ENCODE measurements at places on chromosomes 16 and 17. TPM values are rescaled to one million over a fixed set of nuclear protein-coding genes. Genes with fewer than 3 reads are reported as not detected.

Gene NLRC3
- total RNA-seq = 0.03 TPM

Gene CCL16
- total RNA-seq = not detected

Gene KRTAP2-2
- not detected for total RNA-seq

Gene OTOP3
- not detected for total RNA-seq

Gene MYH8
- not detected for total RNA-seq

Gene ULK2
- 9.9 TPM for total RNA-seq

Gene MMP28
- total RNA-seq = 10.2 TPM

Gene PYDC1
- not detected for total RNA-seq

Gene NECAB2
- 2.1 TPM for total RNA-seq

Gene TBC1D26
- not detected for total RNA-seq

Gene NUPR1
- total RNA-seq = 18.5 TPM

Gene RSKR
- 2.5 TPM for total RNA-seq

Gene OR1A1
- not detected for total RNA-seq

Gene MT1E
- total RNA-seq = 0.69 TPM

Gene METRNL
- 29.6 TPM for total RNA-seq

Gene LSM12
- total RNA-seq = 53.3 TPM

Gene HBZ
- total RNA-seq = not detected

Gene HBA1
- 1.4 TPM for total RNA-seq

Gene ABCA6
- total RNA-seq = not detected

Gene MTSS2
- 97.1 TPM for total RNA-seq

Gene CRHR1
- total RNA-seq = 0.20 TPM

Gene TMEM97
- 40.7 TPM for total RNA-seq

Gene OR1F1
- 0.18 TPM for total RNA-seq

Gene PDE6G
- 1.6 TPM for total RNA-seq

Gene RNU2-1
- not detected for total RNA-seq

Gene ZNF750
- total RNA-seq = not detected

Gene CDK10
- 37.1 TPM for total RNA-seq

Gene EXOC3L1
- total RNA-seq = 0.23 TPM

Gene DYNLRB2
- total RNA-seq = not detected

Measured in A549 treated with GW870086 at 1 μM for 4 hours (cell line).